ENCODE measurements at places on chromosomes 3 and 15. TPM values are rescaled to one million over a fixed set of nuclear protein-coding genes. Genes with fewer than 3 reads are reported as not detected.

- no peak for DNase-seq
Observed at GRCh38 chr3:32743934-32744333, 58.9 kb downstream of the CNOT10 start.

The CFAP100 gene
- total RNA-seq, result not detected

- DNase-seq, result no peak
Observed at GRCh38 chr15:77538027-77538451, 94.7 kb downstream of the LINGO1 start.

- DNase-seq, result no peak
Observed at GRCh38 chr3:18787441-18787840, 360.9 kb upstream of the KCNH8 start.

GRCh38 chr3:133828576-133829309 is 23.1 kb downstream of the SRPRB start:
- DNase-seq, result no peak

GRCh38 chr15:31504462-31504839 is 177.8 kb downstream of the KLF13 start:
- no peak for DNase-seq

The MAP6D1 gene
- 1.2 TPM for total RNA-seq

DNA sequence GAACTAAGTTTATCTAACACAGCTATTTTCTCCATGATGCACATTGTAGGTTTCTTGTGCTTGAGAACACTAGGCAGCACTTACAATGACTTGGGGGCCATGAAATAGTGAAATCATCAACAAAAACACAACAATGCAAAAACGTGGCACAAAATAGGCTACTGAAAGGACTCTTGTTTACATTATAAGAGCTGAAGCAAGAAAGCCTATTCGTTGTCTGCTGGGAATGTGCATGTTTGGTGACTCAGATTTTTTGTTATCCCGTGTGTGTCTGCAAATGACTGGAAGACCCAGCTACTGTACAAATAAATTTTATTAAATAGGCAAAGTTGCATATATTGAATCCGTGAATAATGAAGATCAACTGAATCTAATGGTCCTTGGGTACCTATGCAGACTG is 85.0 kb downstream of the TCF12 start:
- no peak for DNase-seq

GRCh38 chr15:100141311-100142001 is 200.3 kb downstream of the ADAMTS17 start:
- peak; percentile 76 for DNase-seq

DNA sequence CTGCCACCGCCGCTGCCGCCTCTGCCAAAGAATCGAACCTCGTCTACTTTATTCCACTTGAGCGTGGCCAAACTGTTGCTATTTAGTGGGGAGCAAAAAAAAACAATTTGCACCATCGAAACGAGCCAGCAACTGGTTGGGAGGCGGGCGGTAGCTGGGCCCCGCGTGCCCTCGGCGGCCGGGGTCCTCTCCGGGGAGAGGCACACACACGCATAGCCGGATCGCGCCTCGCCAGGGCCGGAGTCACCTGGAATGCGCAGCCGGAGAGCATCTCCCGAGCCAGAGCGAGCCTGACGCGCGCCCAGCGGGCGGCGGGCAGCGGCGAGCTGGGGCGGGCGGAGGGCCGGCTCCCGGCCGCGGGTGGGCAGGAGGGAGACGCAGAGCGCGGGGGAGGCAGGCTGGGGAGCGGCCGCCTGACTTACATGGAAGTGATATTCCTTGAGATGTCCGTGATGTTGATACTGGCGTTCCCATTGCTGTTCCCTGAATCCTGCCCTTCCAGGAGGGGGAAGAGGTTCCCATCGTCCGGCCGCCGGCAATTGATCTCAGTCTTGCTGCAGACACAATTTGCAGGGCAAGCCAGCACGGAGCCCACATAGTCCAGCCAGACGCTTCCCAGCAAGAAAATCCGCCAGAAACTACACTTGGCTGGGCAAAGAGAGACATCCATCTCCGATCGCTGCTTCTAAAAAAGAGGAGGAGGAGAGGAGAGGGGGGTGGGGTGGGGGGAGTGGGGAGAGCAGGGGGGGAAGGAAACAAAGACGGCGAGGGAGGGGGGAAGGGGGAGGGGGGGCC is 858 bp downstream of the NTRK3 start:
- DNase-seq, result no peak

The CLDND1 gene
- 93.3 TPM for total RNA-seq

DNA sequence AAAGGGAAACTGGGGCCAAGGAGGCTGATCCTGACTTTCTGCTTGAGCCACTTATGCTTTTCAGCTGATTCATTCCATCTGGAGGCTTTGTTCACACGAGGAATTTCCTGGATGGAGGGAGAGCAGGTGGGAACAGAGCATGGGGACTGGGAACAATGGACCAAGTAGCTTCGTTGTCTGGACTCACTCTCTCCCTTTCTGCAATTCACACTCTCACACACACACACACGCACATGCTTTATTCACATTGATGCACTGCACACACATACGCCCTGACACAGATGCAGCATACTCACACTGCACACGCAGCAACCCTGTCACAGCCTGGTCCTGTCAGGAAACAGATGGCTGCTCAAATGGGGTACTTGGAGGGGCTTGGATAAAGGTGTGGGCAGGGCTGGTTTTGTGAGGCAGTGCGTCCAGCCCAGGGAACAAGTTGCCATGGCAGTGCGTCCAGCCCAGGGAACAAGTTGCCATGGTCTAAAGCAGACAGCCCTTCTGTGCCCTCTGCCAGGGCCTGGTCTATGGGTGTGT is 19.8 kb upstream of the CHCHD6 start:
- peak; percentile 15 for DNase-seq

DNA sequence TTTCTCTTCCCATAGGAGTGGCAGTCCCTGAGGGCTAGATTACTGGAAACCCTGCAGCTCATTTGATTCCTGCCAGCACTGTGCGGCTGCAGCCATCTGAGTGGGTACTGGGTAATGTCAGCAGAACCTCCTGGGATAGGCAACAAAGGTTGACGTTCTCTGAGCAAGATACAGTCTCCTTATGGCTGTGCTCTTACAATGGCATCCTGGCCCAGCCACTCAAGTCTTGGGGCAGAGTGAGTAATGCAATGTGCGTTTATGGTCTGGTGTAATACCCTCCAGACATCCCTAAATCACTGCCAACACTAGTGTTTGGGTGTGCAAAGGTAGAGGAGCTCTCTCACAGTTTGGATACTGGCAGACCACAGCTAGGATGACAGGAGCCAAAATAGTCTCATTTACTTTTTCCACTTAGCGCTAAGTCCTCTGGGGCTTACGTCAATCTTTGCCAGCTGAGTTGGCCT is 775.8 kb downstream of the ZNF385D start:
- no peak for DNase-seq

- DNase-seq, result no peak
Observed at GRCh38 chr3:64067506-64068346, 44.4 kb upstream of the PSMD6 start.

The LDHAL6B gene
- total RNA-seq, result not detected

The THBS1 gene
- 291 TPM for total RNA-seq

DNA sequence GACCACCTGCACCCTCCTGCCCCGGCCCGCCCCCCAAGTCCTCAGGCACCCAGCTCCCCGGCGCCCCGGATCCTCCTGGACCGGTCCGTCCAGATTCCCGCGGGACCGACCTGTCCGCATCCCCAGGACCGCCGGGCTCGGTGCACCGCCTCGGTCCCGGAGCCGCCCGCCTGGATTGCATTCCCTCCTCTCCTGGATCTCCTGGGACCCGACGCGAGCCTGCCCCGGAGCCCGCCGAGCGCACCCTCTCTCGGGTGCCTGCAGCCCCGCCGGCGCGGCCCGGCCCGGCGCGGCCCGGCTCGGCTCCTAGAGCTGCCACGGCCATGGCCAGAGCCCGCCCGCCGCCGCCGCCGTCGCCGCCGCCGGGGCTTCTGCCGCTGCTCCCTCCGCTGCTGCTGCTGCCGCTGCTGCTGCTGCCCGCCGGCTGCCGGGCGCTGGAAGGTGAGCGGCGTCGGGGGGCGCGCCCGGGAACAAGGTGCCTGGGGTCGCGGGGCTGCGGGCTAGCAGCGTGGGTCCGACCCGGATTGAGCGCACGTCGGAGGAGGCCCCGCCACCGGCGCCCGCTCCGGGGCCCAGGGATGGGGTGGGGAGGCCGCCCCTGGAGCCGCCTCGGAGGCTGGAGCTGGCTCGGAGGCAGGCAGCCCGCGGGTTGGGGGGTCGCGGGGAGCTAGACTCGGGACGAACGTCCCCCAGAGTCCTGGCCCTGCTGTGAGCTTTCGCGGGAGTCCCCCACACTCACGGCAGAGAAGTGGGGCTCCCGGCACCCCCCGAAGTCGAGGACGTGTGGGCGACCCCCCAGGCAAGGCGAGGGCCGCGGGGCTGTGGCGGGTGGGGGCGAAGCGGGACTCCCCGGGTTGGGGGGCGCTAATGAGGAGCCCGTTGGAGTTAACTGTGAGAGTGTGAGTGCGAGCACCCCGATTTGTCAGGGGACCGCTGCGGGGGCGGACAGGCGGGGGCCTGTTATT is 610 bp downstream of the EPHB3 start:
- DNase-seq, result no peak

GRCh38 chr3:94645790-94646189 is 582.9 kb downstream of the NSUN3 start:
- no peak for DNase-seq

GRCh38 chr15:76976141-76976540 is 18.8 kb upstream of the PSTPIP1 start:
- DNase-seq, result no peak

DNA sequence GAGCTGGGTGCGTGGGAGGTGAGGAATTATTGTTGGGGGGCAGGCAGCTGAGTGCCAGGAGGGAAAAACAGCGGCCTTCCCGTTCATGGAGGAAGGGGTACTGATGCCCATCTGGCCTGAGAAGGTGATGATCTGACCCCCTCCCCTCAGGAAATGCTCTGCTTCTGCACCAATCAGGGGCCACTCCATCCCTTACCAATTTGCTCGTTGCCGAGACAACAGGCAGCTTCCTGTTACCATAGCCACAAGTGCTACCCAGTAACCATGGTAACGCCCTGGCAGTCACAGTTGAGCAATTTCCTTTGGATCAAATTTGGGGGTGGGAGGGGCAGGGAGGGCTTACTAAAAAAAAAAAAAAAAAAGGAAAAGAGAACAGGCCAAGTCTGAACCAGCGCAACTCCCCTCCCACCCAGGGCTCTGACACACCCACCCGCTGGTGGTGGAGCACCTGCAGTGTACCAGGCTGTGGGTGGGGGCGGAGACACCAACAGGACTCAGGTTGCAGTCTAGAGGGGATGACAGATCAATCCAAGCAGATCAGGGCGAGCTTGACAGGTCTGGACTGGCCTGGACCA is 13.7 kb downstream of the CELF6 start:
- DNase-seq, result no peak

DNA sequence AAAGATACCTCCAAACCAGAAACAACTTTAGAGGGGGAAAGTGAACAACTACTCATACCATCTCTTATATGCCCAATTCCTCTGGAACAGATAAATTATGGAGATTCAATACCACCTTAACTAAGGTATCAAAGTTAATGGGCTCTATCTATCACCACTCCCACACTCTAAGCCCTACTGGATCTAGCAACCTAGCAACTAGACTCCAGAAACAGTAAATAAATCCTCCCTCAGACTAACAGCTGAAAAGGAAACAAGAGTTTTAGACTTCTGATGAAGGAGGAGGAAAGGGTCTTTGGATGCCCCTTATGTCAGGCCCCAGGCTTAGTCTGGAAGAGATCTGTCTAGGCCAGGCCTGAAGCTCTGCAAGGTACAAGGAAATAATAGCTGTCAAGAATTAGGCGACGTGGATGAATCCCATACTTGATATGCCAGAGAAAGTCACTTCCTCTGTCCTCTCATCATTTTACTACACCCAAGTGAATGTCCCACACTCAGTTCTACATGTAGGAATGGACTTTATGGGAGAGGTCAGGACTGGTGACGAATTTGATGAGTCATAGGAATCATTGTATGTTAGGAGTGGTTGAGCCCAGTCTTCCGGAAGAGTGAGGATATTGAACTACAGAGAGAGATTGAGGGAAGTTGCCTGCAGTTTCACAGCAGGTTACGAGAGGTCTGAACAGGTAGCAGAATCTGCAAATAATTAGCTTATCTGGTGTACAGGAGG is 113.8 kb downstream of the AKAP13 start:
- DNase-seq, result no peak

- no peak for DNase-seq
Observed at GRCh38 chr3:41301548-41301947, 102.2 kb downstream of the CTNNB1 start.

GRCh38 chr3:157786618-157787017 is 283.4 kb upstream of the VEPH1 start:
- peak; percentile 29 for DNase-seq

- DNase-seq, result no peak
Observed at GRCh38 chr15:86735247-86736040, 655.8 kb downstream of the AGBL1 start.

The PLSCR2 gene
- not detected for total RNA-seq

- no peak for DNase-seq
Observed at GRCh38 chr3:107772016-107772415, 249.3 kb downstream of the BBX start.

The ZPLD1 gene
- 0.10 TPM for total RNA-seq

GRCh38 chr15:85515212-85515611 is 134.8 kb downstream of the AKAP13 start:
- DNase-seq, result no peak

DNA sequence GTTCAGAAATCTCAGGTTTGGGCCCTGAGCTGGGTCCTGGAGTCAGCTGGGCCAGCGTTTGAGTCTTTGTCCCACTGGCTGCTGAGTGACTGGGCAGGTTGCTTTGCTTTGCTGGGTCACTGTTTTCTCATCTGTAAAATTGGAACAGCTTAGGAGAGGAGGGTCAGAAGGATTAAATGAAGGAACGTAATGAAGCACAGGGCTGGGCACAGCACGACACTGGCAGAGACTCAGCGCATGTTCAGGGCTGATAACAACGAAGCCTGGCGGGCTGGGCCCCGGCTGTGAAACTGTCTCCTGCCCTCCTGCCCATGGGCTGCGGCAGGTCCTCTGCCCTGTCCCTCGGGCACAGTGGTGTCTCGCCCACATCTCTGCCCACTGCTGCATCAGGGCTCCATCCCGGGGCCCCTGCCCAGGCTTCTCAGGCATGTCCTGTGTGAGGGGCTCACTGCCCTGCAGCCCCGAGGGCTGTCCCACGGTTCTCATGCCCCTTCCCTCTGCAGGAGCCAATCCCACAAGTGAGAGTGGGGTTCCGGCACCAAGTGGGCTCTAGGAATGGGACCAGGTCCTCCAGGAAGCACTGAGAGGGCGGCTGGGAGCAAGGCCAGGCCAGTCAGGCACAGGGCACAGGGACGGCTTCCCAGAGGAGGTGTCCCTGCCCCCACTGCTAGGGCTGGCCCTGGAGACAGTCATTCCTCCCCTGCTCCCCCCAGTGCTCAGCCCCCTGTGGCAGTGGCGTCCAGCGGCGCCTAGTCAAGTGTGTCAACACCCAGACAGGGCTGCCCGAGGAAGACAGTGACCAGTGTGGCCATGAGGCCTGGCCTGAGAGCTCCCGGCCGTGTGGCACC is 88.0 kb downstream of the TBC1D2B start:
- no peak for DNase-seq

The TMEM158 gene
- 2.4 TPM for total RNA-seq

The GREM1 gene
- total RNA-seq, result 3.6 TPM

The VIPR1 gene
- total RNA-seq, result 10.1 TPM

GRCh38 chr3:178342111-178342510 is 194.1 kb upstream of the KCNMB2 start:
- DNase-seq, result no peak

Data from skin of body (tissue), 3 donors.